ENCODE measurements at places on chromosomes 7 and 10.

- DNase-seq: no peak
Observed at GRCh38 chr10:109379186-109379585, 544.1 kb downstream of the XPNPEP1 start.

DNA sequence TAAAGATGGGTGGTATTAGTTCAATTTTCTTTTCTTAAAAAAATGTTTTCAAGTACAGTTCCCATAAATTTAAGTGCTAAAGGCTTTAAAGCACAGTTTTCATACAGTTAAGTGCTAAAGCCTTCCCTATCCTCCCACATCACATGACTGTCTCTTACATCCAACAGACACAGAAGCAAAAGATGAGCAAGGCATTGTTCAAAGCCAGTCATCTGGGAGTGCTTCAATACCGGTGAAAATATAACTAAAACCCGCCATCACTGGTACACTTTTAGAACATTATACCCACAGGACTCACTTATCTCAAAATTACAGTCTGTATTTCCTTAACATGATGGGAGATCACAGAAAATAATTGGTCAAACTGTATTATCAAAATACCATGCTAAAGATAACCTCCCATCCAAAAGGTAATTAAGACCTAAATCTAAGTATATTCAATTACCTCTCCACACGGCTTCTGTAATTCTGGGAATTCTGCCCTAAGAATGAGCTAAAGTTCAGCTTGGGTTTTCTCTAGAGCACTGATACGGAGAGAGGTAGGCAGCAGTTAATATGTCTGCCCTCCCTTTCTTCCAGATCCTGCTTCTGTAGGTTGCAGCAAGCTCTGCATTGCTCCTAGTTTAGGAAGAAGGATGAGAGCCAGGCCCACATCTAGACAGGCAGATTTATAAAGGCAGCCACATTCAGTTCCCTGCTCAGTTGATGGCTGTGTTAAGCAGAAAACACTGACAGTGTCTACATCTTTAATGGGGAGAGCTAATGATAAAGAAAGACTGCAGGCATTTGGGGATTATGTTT lies 474.8 kb upstream of the PFKP start:
- no peak for DNase-seq

- DNase-seq: no peak
Observed at GRCh38 chr7:15753887-15754579, 67.5 kb upstream of the MEOX2 start.

GRCh38 chr10:19782430-19783089 lies 33.7 kb upstream of the PLXDC2 start:
- DNase-seq: no peak

DNA sequence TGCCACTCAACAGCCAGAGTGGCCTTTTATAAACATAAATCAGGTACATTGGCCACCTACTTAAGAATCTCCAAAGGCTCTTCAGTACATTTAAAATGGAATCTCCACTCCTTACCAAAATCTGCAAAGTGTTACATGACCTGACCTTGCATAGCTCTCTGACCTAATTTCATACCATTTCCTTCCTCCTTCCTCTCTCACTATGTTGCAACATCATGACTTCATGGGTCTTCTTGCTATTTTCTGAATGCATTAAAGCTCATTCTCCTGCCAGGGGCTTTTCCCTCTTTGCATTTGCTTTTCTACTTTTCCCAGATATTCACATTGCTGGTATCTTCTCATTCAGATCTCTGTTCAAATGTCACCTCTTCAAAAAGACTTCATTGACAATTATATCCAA lies 22.1 kb upstream of the PPP1R17 start:
- no peak for DNase-seq

- no peak for DNase-seq
Observed at GRCh38 chr7:90613088-90613498, 17.0 kb downstream of the CDK14 start.

GRCh38 chr7:68623030-68623429 lies 975.2 kb upstream of the AUTS2 start:
- DNase-seq: peak; percentile 57

DNA sequence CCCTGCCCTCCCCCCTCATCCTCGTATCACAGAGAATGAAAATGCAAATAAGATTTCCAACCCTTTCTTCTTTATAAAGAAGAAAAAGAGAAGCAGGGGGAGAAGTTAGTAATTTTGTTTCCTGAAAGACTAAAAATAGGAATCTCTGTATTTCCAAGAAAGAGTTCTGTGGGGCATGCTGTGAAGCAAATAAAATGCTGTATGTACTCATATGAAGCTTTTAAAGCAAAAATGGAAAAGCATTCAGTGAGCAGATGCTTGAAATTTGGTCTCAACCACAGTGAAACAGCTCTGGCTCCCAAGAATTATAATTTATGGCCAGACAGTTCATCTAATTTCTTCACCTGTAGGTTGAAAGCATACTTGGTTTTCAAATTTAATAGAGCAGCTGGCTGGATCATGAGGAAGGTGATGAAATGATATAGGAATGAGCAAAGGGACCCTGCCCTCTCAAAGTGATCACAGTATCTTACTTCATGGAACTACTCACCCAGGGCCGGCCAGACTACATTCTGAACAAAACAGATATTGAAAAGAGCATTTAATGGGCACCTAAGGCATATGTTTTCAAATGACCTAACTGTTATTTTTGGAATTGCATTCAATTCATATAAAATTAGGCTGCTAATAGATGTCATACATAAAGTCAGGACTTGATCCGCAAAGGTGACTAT lies 31.4 kb downstream of the SVIL start:
- DNase-seq: no peak

DNA sequence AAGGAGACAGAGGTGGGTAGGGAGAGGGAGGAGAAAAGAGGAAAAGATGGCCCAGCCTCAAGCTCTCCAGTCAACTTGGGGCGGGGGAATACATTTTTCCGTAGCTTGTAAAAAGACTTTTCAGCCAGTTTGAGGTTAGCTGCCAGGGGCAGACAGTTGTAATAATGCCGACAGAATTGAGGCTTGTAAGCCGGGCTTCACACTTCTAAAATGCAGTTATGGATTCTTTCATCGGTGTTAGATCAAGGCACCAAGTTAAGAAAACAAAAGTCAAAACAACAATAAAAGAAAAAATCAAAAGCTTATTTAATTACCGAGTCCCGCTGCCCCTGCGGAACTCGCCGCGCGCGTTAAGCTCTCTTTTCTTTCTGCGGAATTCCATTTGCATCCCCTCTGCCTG lies 448 bp upstream of the EVX1 start:
- DNase-seq: no peak

DNA sequence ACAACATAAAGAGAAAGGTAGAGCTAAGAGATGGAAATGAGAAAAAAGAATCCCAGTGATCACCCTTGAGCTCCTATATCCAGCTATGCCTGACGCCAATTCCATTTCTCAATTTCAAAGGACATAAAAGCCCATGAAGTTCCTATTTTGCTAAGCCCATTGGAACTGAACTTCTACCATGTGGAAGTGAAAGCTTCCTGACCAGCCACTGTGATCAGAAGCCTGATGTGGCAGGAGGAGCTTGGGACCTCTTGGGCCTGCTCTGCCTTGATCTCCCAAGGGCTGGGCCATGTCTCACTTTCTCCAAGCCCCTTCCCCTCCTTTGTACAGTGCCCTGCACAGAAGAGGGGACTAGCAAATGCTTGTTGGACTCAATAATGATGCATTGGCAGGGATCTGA lies 52.7 kb downstream of the PRLHR start:
- DNase-seq: no peak

DNA sequence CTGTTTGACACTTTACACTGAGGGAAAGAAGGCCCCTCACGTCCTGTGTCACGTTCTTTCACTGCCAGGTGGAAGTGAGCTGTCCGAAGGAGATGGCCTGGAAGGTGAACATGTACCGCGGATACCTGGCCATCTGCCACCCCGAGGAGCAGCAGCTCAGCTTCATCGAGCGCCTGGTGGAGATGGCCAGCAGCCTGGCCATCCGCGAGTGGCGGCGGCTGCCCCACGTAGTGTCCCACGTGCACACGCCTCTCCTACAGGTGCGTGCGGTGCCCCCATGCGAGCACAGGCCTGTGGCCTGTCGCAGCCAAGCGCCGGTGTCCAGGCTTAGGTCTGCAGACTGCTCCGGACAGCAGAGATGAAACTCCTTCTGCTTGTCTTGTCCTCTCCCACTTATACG lies 103.4 kb downstream of the TRRAP start:
- DNase-seq: no peak

DNA sequence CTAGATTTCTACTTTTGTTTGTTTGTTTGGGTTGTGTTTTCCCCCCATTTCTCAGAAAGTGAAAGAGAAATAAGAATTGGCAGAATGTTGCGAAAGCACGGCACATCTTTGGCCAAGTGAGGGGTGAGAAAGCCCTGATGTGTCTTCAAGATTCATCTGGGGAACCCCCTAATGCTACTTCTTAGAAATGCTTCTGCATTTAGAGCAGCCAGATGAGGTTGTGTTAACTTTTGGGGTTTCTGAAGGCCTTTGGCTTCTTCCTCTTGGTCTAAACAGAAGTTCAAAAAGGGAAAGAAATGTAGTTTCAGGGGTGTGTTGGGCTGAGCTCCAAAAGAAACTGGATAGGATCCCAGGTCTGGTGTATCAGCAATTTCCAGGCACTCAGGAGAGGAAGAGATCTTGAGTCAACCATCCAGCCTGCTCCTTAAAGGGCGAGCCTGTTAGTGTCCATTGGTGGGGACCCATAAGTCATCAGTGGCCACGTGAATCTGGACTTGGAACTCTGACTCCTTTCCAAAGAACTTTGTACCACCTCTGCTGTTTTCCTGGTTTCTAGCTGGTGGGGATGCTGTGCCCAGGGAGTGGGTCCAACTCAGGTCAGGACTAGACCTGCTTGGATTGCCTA lies 6.5 kb downstream of the DUSP5 start:
- no peak for DNase-seq

DNA sequence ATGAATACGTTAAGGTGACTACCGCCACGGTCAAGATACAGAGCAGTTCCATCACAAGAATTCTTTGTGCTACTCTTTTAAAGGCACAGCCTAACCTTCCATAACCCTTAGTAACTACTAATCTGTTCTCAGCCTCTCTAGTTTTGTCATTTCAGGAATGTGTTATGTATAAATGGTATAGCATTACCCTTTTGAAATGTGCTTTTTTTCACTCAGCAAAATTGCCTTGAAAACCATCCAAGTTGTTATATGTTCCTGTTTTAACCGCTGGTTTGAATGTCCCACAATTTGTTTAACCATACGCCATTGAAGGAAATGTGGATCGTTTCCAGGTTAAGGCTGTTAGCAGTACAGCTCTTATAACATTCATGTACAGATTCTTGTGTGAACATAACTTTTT lies 32.0 kb downstream of the WAC start:
- DNase-seq: no peak

DNA sequence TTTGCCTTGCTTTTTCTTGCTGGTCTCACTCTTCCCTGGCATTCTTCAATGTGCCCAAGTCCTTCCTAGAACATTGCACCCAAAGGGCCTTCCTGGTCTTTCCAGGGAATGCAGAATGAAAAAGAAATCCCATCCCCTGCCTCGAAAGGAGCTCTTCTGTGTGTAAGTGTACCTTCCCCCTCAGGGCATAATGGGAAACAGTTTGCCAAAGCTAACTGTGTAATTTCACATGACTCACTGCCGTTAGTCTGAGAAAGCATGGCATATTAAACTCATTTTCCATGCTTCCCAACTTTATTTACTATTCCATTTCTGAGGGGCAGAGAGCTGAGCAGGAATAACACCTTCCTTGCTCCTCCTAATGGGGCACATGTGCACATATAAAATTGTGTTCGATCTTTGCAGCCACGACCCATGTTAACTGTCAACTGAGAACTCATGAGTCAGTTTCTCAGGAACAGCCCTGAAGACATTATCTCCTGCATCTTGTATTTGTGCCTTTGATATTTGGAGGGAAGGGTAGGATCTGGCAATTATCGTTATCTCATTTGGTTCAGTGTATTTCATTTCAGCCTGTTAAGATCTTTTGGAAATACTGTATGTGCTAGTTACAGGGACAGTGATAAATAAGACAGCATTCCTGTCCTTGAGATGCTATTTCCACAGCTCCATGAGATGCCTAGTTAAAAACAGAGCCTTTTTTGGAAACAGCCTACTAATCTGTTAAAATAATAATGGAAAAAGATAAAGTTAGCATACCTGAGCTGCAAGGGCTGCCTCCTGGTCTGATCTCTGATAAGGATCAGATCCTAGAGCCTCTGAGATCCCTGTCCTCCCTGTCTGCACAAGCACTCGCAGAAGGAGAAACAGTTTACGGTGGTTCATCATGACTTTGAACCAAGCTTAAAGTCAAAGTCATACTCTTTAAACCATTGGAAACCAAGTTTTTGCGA lies 42.3 kb downstream of the IKZF1 start:
- no peak for DNase-seq

DNA sequence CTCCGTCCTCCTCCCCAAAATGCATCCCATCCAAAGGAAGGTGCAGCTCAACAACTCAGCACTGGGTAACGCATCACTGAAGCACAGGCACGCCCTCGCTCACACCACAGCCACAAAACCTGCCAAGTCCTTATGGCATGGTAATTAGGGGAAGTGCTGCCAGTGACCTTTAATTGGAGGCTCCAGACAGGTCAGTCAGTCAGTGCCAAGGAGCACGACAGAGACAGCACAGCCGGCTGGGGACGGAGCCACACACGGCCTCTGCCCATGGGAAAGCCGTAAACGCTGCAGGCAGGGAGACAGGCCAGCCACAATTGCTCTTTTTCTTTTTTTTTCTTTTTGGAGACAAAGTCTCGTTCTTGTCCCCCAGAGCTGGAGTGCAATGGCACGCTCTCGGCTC lies 146.5 kb downstream of the MAD1L1 start:
- no peak for DNase-seq

DNA sequence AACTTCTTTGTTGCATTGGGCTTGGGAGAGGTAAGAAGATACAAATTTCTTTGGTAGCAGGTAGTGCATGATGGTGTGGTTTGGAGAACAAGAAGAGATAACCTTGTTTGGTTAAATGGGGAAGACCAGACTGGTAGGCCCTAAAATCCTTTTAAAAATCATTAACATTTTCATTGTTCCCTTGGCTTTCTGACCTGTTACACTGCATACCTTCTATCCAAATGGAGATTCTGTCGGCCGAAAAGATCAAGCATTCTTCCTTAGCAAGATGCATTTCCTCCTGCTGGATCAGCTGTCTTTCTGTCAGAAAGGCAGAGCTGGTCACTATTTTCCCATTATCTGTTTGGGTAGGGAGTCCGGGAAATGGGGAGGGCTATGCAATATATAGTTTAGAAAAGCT lies 33.7 kb downstream of the AGK start:
- DNase-seq: no peak

GRCh38 chr10:118300320-118300719 lies 41.8 kb downstream of the FAM204A start:
- DNase-seq: no peak

- DNase-seq: no peak
Observed at GRCh38 chr7:143145-143751, 49.1 kb upstream of the FAM20C start.

Measured in NCI-H524 (cell line).